ENCODE measurements at places on chromosomes 2 and 18.

- DNase-seq: no peak
Observed at GRCh38 chr2:86809481-86810121, 18.9 kb upstream of the CD8A start.

- no peak for DNase-seq
Observed at GRCh38 chr2:64207573-64207972, 63.4 kb upstream of the PELI1 start.

GRCh38 chr18:25164211-25164847, 187.6 kb downstream of the ZNF521 start:
- no peak for DNase-seq

GRCh38 chr2:15729709-15730544, 138.3 kb downstream of the DDX1 start:
- DNase-seq: no peak

- DNase-seq: no peak
Observed at GRCh38 chr18:44895176-44895798, 214.6 kb downstream of the SETBP1 start.

DNA sequence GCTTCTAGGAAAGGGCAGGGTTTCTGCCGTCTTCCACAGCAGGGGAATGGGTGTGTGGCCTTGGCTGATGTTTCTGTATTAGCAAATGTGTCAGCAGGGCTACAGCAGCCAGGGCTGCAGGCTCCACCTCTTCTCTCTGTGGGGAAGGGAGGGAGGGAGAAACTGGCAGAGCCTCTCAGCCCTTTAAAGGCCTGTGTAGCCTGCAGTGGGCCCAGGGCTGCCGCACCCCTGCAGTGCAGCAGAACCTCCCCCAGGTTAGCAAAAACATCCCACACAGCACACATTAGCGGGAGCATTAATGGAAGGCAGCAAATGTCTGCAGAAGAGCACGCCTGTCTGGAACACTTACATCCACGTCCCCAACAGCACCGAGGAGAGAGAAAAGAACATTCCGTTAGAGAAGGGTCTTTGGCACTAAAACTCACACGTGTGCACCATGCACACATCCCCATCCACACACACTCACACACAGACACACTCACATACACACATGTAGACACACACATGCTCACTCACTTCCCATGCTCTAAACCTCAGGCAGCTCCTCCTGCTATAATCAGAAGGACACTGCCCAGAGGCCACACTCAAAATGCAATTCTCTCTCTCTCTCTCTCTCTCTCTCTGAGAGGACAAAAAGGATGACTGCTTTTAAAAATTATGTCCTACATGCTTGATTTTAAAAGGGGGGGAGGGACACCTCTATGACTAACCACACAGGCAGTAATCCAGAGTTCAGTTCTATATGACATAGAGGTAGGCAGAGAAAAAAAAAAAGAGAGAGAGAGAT, 24.1 kb downstream of the MRPL35 start:
- DNase-seq: no peak

DNA sequence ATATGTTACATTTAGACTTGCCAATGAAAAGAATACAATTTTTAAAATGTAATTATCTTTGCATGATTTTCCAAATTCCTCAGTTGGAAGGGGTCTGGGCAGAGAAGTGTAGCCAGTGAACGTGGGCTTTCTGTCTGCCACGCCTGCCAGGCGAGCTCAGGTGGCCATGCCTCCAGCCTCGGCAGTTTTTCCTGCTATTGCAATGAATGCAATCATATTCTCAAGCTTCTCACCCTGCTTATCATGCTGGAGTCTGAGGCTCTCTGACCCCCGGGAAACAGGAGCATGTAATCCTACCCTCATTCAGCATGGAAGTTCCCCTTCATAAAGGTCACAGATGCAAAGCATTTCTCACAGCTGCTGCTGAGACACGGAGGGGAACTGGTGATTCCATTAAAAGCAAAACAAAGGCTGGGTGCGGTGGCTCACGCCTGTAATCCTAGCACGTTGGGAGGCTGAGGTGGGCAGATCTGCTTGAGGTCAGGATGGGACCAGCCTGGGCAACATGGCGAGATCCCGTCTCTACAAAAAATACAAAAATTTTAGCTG, 154.8 kb downstream of the MBP start:
- DNase-seq: no peak

GRCh38 chr2:9800975-9801726, 42.1 kb upstream of the TAF1B start:
- DNase-seq: no peak

DNA sequence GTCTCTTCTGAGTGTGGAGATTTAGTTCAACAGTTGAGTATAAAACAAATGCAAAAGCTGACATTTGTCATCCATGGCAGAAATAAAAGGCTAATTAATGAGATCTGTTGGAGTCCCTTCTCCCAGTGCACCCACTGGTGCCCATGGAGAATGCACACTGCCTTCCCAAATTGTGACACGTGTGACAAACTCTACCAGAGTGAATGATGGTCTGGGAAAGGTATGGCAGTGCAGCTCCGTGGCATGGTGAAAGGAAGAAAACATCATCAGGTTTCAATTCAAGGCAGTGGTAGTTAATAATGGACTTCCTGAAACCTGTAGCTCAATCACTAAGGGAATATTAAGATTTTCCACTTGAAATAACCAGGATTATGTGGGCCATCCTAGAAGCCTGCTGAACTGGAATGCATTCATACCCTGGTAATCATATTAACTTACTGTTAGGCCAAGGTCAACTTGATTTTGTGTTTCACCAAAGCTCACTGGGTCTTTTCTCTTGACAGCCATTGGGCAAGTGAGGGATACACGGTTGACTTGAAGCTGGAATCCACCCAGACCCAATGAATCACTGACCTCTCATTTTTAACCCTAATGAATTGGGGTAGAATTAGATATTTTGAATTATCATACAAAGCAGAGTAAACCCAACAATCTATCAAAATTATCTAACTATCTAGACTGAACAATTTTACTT, 167.6 kb downstream of the AFF3 start:
- DNase-seq: no peak
